K562 (cell line): ENCODE measurements at places on chromosomes 7 and 10. TPM values are rescaled to one million over a fixed set of nuclear protein-coding genes. Genes with fewer than 3 reads are reported as not detected.

The NPC1L1 gene
- 0.02 and 0.07 TPM in 2 replicates for total RNA-seq

The TMEM270 gene
- total RNA-seq = not detected in 2 replicates

The EBF3 gene
- total RNA-seq = not detected in 2 replicates

The ADRB1 gene
- 0.07 and 0.11 TPM in 2 replicates for total RNA-seq

The ADCY1 gene
- 0.02 and 0.16 TPM in 2 replicates for total RNA-seq

The DNAJB9 gene
- 9.0 and 9.6 TPM in 2 replicates for total RNA-seq

The AKR1C4 gene
- 0.13 TPM in 1 of 2 replicates, not detected in the other for total RNA-seq

The SPDYE2B gene
- total RNA-seq = not detected in 2 replicates

The DYNC1I1 gene
- 0.22 and 0.54 TPM in 2 replicates for total RNA-seq

The MYL10 gene
- total RNA-seq = not detected in 2 replicates

The PGAM2 gene
- not detected in 2 replicates for total RNA-seq

The UCMA gene
- not detected in 2 replicates for total RNA-seq

The FKBP6 gene
- total RNA-seq = not detected in 2 replicates

The SLC13A1 gene
- 0.04 TPM in 1 of 2 replicates, not detected in the other for total RNA-seq

The CALCR gene
- 0.09 and 0.16 TPM in 2 replicates for total RNA-seq
